ENCODE measurements at places on chromosomes 3 and 15. TPM values are rescaled to one million over a fixed set of nuclear protein-coding genes. Genes with fewer than 3 reads are reported as not detected.

The ADGRG7 gene
- total RNA-seq, result not detected

The SENP7 gene
- 8.4 TPM for total RNA-seq

The PTX3 gene
- 96.7 TPM for total RNA-seq

- no peak for DNase-seq
- H3K4me1 ChIP-seq, result peaks cover 13% of the 10 kb centered on the region
- H3K27me3 ChIP-seq, result no peaks in the 10 kb centered on the region
- H3K27ac ChIP-seq, result no peak overlapping the region
- peaks cover 66% of the 10 kb centered on the region for H3K36me3 ChIP-seq
- no peak overlapping the region for H3K4me3 ChIP-seq
Measured at GRCh38 chr15:70068783-70069565, 28.7 kb downstream of the TLE3 start.

DNA sequence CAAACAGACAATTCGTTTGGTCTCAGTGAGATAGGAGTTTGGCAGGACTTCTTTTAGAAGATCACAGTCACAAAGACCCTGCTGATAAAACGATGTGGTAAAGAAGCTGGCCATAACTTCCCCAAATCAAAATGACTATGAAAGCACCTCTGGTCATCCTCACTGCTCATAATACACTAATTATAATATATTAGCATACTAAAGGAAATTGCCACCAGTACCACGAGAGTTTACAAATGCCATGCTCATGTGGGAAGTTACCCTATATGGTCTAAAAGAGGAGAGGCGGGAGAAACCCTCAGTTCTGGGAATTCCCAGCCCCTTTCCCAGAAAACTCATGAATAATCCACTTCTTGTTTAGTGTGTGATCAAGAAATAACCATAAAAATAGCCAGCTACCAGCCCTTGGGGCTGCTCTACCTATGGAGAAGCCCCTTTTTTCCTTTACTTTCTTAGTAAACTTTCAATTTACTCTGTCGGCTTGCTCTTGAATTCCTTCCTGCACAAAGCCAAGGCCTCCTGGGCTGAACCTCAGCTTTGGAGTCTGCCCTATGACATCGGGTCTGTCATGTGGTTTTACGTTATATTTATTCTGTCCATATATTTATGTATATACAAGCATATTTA is 115.8 kb upstream of the IGSF10 start:
- no peak overlapping the region for H3K4me3 ChIP-seq
- no peaks in the 10 kb centered on the region for H3K27me3 ChIP-seq
- H3K27ac ChIP-seq, result no peak overlapping the region
- no peaks in the 10 kb centered on the region for H3K36me3 ChIP-seq
- DNase-seq, result no peak

GRCh38 chr3:48151807-48152427 is 36.3 kb downstream of the CDC25A start:
- H3K27me3 ChIP-seq, result no peaks in the 10 kb centered on the region
- no peaks in the 10 kb centered on the region for H3K36me3 ChIP-seq
- peaks cover 13% of the 10 kb centered on the region for H3K4me1 ChIP-seq
- no peak overlapping the region for H3K4me3 ChIP-seq

The SLC6A11 gene
- total RNA-seq, result not detected

The TMCO5A gene
- not detected for total RNA-seq

DNA sequence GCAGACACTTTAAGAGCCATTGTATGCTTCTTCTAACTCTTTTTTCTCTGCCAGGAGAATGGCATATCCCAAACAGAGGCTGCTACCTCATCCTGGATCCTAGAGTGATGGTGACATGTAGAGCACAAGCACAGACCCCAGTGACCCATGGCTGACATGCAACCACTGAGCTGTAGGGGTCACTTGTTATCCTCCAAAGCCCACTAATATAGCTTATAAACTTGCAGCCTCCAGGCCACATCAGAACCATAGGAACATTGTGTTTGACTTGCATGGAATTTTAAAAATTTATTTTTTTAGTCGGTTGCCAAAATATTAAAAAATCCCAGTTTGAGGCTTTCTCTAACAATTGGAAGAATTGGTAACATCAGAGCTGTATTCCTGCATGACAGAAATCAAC is 283.0 kb upstream of the WNT5A start:
- H3K36me3 ChIP-seq, result no peaks in the 10 kb centered on the region
- DNase-seq, result no peak
- H3K4me3 ChIP-seq, result no peak overlapping the region
- H3K27me3 ChIP-seq, result peaks cover 8% of the 10 kb centered on the region
- H3K4me1 ChIP-seq, result no peaks in the 10 kb centered on the region

- DNase-seq, result peak; percentile 7
- H3K27me3 ChIP-seq, result no peaks in the 10 kb centered on the region
- peak overlapping the region; percentile 52 for H3K27ac ChIP-seq
- H3K4me1 ChIP-seq, result peaks cover 2% of the 10 kb centered on the region
- H3K4me3 ChIP-seq, result peak overlapping the region; percentile 47
- H3K36me3 ChIP-seq, result no peaks in the 10 kb centered on the region
Measured at GRCh38 chr3:101466465-101467309, 46.3 kb downstream of the SENP7 start.

- H3K27me3 ChIP-seq, result no peaks in the 10 kb centered on the region
- H3K4me1 ChIP-seq, result no peaks in the 10 kb centered on the region
- no peak overlapping the region for H3K4me3 ChIP-seq
- H3K36me3 ChIP-seq, result peaks cover 31% of the 10 kb centered on the region
- DNase-seq, result no peak
- no peak overlapping the region for H3K27ac ChIP-seq
Measured at GRCh38 chr15:41483519-41483918, 10.2 kb upstream of the ITPKA start.

The WNT7A gene
- not detected for total RNA-seq

GRCh38 chr3:124082343-124082742 is 90.4 kb upstream of the ROPN1 start:
- DNase-seq, result no peak
- H3K27ac ChIP-seq, result no peak overlapping the region
- H3K27me3 ChIP-seq, result peaks cover 4% of the 10 kb centered on the region
- no peaks in the 10 kb centered on the region for H3K36me3 ChIP-seq
- no peak overlapping the region for H3K4me3 ChIP-seq

- peaks cover 18% of the 10 kb centered on the region for H3K36me3 ChIP-seq
- H3K27me3 ChIP-seq, result no peaks in the 10 kb centered on the region
- H3K4me1 ChIP-seq, result peaks cover 65% of the 10 kb centered on the region
- no peak overlapping the region for H3K4me3 ChIP-seq
- H3K27ac ChIP-seq, result peak overlapping the region; percentile 100
- DNase-seq, result peak; percentile 91
Measured at GRCh38 chr15:71333839-71334238, 218.6 kb downstream of the THSD4 start.

DNA sequence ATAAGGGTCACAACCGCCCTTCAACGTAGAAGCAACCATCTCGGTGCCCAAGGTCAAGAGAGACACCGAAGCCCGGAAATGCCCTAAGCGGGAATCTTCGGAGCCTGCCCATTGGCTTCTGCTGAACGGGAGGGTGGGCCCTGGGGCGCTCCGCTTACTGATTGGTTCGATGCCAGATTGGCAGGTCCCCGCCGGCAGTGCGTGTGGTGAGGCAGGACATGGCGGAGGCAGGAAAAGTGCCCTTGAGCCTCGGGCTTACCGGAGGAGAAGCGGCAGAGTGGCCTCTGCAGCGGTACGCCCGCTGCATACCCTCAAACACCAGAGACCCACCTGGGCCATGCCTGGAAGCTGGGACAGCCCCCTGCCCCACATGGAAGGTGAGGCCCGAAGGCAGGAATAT is at the start of gene REC114:
Gene REC114 (plus strand): TSS at position 197 of the 400 bp plus-strand sequence. CDS start 22 bp downstream, at position 219.
- no peak for DNase-seq
- no peaks in the 10 kb centered on the region for H3K36me3 ChIP-seq
- no peak within 1 kb of the TSS for H3K27ac ChIP-seq
- H3K4me1 ChIP-seq, result no peaks in the 10 kb centered on the region
- no peak within 1 kb of the TSS for H3K4me3 ChIP-seq

DNA sequence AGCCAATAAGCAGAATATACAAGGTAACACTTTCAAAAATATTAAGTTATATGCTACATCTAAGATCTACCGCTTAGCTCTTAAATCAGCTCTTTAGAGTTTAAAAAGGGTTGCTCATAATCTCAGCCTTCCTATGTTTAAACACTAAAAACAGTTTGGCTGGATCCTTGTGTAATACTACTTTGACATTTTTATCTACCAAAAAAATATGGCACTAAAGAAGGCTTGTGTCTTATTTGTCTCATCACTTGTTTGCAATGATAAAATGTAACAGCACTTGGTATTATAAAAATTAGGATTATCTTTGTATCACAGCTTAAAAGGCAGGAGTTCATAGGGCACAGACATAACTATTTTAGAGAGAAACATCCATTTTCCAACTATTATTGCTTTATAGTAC is 9.8 kb downstream of the ANKRD28 start:
- H3K4me1 ChIP-seq, result peaks cover 6% of the 10 kb centered on the region
- no peak overlapping the region for H3K4me3 ChIP-seq
- no peak for DNase-seq
- no peak overlapping the region for H3K27ac ChIP-seq
- H3K36me3 ChIP-seq, result peaks cover 14% of the 10 kb centered on the region

GRCh38 chr3:23459889-23460546 is 256.9 kb downstream of the UBE2E2 start:
- H3K27ac ChIP-seq, result no peak overlapping the region
- H3K27me3 ChIP-seq, result no peaks in the 10 kb centered on the region
- no peak overlapping the region for H3K4me3 ChIP-seq
- H3K36me3 ChIP-seq, result no peaks in the 10 kb centered on the region
- DNase-seq, result no peak

GRCh38 chr15:26943866-26944265 is 27.1 kb upstream of the GABRG3 start:
- H3K27me3 ChIP-seq, result no peaks in the 10 kb centered on the region
- H3K4me3 ChIP-seq, result no peak overlapping the region
- H3K36me3 ChIP-seq, result no peaks in the 10 kb centered on the region
- DNase-seq, result no peak
- no peaks in the 10 kb centered on the region for H3K4me1 ChIP-seq

GRCh38 chr3:183372911-183373310 is 55.5 kb downstream of the MCF2L2 start:
- H3K27ac ChIP-seq, result no peak overlapping the region
- H3K4me1 ChIP-seq, result peaks cover 3% of the 10 kb centered on the region
- H3K4me3 ChIP-seq, result no peak overlapping the region
- peaks cover 24% of the 10 kb centered on the region for H3K27me3 ChIP-seq
- no peaks in the 10 kb centered on the region for H3K36me3 ChIP-seq
- DNase-seq, result no peak

- H3K27ac ChIP-seq, result no peak overlapping the region
- H3K27me3 ChIP-seq, result no peaks in the 10 kb centered on the region
Measured at GRCh38 chr3:67657192-67657591, 2.8 kb upstream of the SUCLG2 start.

The PLCD1 gene
- 15.0 TPM for total RNA-seq

The MAP1A gene
- total RNA-seq, result 47.2 TPM

The EPM2AIP1 gene
- 13.4 TPM for total RNA-seq

GRCh38 chr3:131933665-131934064 is 101.1 kb downstream of the CPNE4 start:
- no peak overlapping the region for H3K4me3 ChIP-seq
- no peaks in the 10 kb centered on the region for H3K4me1 ChIP-seq
- no peak for DNase-seq
- no peaks in the 10 kb centered on the region for H3K36me3 ChIP-seq

The PIK3CB gene
- 7.5 TPM for total RNA-seq

Measured in IMR-90 (cell line).